Inflammatory macrophage treated with lipopolysaccharide for 4 hours (primary cell): ENCODE measurements at places on chromosomes 5 and 9.

DNA sequence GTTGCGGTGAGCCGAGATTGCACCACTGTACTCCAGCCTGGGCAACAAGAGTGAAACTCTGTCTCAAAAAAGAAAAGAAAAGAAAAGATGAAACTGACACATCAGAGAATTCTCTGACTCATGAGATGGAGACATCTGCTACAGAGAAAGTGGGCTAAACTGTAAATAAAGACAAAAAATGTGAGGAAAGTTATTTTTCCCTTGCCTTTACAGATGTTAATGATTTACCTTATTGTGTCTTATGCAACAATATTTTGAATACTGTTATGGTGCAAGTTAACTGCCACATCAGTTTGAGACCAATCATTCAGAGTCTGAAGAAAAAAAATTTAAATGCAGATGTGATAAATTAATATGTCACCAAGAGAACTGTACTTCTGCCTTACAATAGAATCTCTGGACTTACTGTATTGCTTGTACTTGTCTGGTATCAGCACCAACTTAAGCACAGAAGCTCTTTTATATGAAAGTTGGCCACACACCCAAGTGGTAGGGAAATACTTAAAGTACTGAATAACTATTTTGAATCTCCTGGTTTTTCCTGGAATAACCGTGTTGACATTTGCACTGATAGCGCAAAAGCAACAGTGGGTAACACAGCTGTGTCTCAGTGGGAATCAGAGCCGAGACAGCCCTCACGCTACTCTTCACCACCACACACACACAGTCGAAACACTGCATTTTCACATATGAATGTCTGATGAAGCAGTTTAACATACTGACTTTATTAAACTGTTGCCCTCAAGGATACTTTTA lies 169.9 kb downstream of the FANCC start:
- no peak for DNase-seq

GRCh38 chr5:141476132-141476911 lies 556 bp downstream of the PCDHGC3 start:
- DNase-seq = peak; percentile 22

- DNase-seq = no peak
Observed at GRCh38 chr9:2486988-2487387, 134.6 kb upstream of the VLDLR start.

GRCh38 chr5:97764700-97765099 lies 581.7 kb upstream of the RIOK2 start:
- no peak for DNase-seq

DNA sequence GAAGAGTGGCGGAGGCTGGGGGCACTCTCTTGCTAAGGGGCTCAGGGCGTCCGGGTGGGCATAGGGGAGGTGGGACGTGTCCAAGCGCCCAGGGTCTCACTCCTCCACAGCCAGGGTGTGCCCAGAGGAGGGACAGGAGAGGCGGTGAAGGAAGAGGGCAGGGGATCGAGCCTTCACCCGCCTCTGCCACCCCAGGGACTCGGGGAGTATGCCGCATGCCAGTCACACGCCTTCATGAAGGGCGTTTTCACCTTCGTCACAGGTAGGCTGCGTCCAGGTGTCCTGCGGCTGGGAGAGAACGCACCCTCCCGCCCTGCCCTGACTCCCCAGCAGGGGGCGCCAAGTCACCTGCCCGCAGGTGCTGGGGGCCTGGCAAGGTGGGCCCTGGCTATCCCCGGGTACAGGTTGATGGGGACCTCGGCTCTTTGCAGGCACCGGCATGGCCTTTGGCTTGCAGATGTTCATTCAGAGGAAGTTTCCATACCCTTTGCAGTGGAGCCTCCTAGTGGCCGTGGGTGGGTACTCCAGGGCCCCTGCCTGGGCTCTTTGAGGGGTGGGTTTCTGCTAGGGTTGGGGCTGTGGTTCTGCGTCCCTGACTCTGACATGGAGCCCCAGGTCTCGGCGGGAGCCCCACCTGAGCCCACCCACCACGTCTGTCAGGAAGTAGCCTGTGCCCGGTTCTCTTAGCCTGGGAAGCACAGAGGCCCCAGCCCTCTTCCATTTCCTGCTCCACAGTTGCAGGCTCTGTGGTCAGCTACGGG lies 552 bp downstream of the TMEM141 start:
- DNase-seq = peak; percentile 28

DNA sequence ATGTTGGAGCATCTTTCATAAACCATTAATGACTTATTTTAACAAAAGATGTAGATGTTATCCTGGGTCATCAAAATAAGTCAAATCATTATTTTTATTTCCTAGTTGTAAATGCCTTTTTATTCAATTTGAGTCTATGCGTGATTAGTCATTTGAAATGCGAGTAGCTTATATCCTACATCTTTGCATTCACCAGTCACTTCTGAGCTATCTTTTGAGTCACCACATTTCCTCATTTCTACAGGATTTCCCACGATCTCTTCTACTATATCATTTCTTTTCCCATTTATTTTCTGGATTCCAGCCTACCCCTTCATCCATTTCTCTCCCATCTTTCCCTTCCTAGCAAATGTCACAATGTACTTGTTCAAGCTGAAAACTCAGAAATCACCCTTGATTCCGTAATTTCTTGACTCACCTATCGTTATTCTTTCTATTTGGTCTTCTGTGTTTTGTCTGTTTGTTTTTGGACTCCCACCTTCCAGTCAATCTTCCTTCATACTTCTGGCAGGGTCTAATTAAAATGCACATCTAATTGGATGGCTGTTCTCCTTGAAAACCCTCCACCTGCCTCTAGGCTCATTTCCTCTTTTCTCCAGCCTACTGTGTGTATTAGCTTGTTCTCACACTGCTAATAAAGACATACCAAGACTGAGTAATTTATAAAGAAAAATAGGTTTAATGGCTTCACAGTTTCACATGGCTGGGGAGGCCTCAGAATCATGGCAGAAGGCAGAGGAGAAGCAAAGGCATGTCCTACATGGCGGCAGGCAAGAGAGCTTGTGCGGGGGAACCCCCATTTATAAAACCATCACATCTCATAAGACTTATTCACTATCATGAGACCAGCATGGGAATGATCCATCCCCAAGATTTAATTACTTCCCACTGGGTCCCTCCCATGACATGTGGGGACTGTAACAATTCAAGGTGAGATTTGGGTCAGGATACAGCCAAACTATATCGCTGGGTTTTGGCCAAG lies 112.4 kb downstream of the MEF2C start:
- DNase-seq = no peak

DNA sequence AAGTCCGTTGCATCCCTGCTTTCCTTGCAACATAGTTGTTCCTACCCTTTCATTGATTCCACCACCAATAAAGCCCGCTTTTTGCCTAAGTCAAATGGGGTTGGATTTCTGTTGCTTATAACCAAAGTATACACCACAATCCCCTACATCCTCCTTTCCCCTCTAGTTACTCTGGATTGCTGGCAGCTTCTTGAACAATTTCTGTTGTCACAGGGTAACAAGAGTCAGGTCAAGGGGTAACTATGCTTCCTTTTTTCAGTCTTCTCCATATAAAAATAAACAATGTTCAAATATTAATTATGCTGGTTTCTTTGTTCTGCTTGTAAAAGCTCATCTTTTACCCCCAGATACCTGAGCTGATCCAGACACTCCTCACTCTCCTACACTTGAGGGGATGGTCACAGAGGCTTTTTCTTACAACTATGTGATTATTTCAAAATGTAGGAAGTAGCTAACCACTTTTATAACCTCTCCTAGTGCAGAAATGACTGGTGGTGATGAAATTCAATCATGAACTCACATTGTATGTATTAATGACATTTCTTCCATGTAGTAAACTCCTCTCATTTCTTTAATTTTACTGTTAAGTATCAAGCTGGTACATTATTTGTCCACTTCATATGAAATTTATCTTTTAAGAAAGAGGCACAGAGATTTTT lies 136.5 kb downstream of the SNX18 start:
- DNase-seq = peak; percentile 84

DNA sequence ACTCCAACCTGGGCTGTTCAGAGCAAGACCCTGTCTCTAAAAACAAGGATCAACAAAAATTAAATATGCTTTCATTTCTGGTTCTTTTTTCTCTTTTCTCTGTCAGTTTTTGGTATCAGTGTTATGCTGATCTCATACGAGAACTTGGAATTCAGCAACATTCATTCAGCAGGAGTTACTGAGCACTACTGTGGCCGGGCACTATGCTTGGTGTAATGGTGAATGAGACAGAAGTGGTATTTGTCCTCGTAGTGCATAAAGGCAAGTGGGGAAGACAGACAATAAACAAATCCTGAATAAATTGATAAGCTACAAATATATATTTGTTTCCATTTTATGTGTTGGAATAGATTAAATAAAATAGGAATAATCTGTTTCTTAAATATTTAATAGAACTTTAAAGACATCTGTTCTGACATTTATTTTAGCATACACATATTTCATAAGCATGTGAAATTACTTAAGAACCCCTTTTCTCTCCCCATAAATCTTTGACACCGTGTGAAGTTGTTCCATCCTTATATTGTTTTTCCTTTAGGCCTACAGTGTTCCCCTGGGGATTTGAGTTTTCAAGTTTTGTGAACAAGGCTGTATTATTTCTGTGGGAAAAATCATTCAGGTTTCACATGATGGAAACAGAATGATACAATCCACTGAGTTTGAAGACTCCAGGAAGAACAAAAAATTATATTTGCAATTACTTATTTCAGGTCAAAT lies 24.6 kb downstream of the UBAP1 start:
- DNase-seq = no peak

GRCh38 chr9:34536685-34537084 lies 13.9 kb upstream of the ENHO start:
- DNase-seq = no peak

- no peak for DNase-seq
Observed at GRCh38 chr5:157915638-157916037, 56.7 kb upstream of the CLINT1 start.

GRCh38 chr9:111030492-111030891 lies 7.8 kb downstream of the LPAR1 start:
- no peak for DNase-seq

- no peak for DNase-seq
Observed at GRCh38 chr9:92952906-92953610, 5.7 kb downstream of the FGD3 start.

DNA sequence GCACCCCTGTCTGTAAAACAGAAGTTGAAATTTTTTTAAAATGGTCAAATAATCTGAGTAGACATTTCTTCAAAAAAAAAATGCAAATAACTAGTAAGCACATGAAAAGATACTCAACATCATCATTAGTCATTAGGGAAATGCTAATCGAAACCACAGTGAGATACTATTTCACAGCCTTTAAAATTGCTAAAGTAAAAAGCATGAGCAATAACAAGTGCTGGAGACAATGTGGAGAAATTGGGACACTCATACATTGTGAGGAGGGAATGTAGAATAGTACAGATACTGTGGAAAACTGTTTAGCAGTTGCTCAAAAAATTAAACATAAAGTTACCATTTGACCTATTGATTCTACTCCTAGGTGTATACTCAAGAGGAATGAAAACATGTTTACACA lies 58.4 kb upstream of the RUSC2 start:
- DNase-seq = no peak

DNA sequence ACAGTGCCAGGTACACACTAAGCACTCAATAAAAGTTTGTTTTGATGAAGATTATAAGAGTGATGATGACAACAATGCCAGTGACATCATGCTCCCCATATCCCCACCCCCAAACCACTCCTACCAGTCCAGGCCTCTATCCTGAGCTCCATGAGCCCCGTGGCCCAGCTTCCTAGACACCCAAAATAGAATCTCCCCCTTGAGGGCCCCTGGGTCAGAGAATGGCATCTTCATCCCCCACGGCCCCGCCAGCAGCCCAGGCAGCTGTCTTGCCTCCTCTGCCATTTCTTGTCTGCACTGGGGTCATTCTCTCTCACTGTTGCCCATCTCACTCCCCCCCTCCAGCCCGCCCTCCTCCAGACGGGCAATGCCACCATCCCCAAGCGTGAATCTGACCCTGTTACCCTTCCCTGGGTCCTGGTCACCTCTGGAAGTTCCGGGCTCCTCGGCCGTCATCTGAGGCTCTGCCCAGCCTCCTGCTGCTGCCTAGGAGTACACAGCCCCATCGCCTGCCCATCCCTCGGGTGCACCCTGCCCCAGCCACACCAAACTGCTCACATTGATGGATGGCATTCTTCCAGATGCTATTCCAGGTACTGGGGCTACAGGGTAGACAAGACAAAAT lies 76.8 kb upstream of the LMX1B start:
- DNase-seq = no peak

DNA sequence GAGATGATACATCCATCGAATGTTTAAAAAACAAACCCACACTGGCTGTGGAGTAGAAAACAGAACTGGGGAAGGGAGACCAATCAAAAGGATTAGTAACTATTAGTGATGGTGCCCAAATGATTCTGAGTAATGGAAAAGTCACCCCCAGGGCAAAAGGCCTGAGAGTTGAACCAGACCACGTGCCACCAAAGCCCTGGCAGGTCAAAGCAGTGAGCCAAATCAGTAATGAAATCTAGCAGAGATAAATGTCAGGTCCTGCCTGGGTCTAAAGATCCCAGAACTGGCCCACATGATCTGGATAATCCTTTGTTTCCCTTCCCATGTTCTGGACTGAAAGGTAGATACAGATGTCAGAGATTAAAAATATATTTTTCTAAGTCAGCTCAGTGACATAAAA lies 9.4 kb downstream of the OTULINL start:
- no peak for DNase-seq

GRCh38 chr5:176854164-176854563 lies 43.8 kb downstream of the UNC5A start:
- no peak for DNase-seq

DNA sequence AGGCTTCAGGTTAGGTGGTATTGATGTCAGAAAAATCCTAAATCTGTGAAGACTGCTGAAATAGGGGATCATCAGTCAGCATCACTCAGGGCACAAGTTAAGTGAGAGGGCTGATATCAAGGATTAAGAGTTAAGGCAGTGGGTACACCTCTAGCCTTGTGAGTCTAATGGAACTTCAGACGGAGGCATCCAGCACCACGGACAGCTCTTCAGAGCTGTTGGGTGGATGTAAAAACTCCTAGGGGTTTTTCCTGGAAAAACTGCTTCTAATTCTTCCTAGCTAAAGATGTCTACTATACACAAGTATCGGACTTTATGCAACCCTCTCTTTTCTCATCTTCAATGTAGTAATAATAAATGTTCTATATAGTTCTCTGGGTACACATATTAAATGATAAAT lies 165.9 kb downstream of the SH3GL2 start:
- DNase-seq = no peak

GRCh38 chr5:103207653-103208052 lies 50.9 kb upstream of the MACIR start:
- DNase-seq = peak; percentile 61

GRCh38 chr9:106921341-106921899 lies 58.5 kb downstream of the ZNF462 start:
- DNase-seq = no peak

- DNase-seq = no peak
Observed at GRCh38 chr9:93656426-93657239, 80.2 kb downstream of the PHF2 start.
